ENCODE measurements at places on chromosomes 3 and 15.

DNA sequence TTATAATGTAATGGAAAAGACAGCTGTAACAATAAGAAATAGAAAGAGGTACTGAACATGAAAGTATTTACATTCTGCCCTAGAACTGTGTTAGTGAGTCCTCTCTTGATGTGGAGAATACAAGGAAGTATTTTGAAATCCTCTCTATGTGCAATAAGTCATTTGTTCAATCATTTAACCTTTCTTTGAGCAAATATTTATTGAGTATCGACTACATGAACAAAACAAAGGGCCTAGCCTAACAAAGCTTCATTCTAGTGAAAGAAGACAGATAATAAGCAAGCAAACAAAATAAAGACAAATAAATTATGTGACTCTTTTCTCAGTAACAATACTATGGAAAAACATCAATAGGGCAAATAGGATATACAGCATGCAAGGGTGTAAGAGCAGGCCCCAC is 354.9 kb upstream of the ATP11B start:
- DNase-seq, result no peak

DNA sequence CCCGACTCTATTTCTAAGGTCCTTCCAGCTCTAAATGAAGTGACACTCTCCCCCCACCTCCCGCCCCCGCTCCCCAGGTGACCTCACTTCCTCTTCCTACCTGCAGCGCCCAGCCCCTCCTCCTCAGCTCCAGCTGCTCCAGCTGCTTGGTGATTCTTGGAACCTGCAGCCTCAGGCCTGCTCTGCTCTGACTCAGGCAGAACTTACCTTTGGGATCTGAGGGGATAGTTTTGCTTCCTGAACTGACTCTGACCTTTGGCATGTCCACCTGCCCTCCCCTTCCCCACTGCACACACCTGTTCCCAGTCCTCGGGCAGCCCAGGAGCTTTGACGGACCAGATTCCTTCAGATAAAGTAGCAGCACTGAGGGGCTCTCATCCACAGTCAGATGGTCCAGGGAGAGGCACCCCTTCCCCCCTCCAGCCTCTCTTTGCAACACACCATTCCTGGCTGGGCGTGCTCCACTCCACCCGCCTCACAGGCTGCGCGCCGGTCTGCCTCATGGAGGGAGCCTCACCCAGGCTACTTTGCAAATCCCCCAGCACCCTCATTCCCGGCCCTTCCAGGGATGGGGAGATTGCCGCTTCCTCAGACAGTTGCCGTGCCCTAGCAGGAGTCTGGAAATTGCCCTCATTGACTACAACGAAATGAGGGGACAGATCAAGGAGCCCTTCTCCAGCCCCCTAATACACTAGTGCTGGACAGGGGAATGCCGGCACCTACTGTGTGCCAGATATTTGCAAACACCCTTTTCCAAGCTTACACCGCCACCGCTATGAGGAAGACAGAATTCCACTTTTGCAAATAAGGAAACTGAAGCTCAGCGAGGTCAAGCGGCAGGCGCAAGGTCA is 692 bp upstream of the C15orf39 start:
- no peak for DNase-seq

GRCh38 chr3:14137445-14137844 is 12.6 kb downstream of the TMEM43 start:
- no peak for DNase-seq

DNA sequence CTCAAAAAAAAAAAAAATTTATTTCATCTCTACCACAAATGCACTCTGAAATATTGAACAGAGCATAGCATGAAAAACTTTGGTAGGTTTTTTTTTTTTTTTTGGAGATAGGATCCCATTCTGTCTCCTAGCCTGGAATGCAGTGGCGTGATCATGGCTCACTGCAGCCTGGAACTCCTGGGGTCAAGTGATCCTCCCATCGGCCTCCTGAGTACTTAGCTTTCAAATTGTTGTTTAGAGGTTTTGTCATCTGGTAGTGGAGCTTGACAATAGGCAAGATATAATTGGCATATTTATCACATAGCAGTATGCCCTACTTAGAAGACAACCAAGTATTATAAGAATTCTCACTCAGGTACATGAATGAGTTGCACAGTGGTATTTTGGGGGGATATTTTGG is 234.2 kb upstream of the ST8SIA2 start:
- DNase-seq, result no peak

DNA sequence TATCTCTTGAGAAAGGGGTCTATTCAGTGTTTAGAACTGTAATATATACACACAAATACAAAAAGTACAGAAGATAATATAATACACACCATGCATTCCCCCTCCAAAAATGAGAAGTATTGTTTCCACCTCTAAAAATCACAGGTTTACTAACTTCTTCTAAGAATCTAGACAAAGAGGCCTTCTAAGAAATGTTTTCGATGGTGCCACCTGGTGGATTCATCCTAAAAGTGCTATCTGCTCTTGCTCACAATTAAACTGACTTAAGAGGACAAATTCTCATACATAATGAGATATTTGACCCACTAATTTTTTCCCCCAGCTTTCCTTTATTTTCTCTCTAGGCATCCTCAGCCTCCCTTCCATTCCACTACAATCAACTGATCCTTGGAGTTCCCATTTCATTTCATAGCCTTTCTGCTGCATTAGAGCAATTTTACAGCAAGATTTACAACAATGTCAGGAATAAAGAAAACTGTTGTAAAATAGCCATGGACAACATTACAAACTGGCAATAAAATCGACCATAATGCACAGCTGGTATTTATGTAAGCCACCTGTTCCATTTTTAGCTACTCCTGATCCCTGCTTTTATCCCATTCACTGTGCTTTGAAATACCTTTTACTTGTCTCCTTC is 124.6 kb downstream of the ARRDC4 start:
- peak; percentile 24 for DNase-seq

GRCh38 chr15:72541674-72542073 is 67.5 kb downstream of the ARIH1 start:
- DNase-seq, result no peak

DNA sequence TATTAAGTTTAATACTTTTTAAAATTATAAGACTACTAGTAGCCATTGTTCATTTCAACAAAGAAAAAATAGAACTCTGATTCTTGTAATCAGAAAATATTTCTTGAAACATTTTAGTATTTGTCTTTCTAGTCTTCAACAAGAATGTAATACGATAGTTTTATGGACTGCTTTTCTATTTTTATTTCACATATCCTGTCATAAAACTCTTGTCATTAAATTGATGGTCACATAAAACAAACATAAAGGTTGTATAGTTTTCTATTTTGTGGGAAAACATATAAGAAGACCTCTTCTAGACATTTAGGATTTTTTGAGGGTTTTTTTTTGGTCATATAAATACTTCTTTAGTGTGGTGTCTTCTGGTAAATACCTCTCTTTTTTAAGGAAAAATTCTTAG is 62.4 kb downstream of the ATP2C1 start:
- no peak for DNase-seq

Data from amniotic stem cell (primary cell).